ENCODE measurements at places on chromosomes 3 and 15. TPM values are rescaled to one million over a fixed set of nuclear protein-coding genes. Genes with fewer than 3 reads are reported as not detected.

The FURIN gene
- 119 TPM for total RNA-seq

The DPH3 gene
- total RNA-seq, result 21.9 TPM

The ALPK3 gene
- total RNA-seq, result 69.8 TPM

The EIF4E3 gene
- 2.0 TPM for total RNA-seq

The SCN11A gene
- under 0.01 TPM for total RNA-seq

Measured in vein endothelial cell (primary cell).